ENCODE measurements at places on chromosomes 12 and 14. TPM values are rescaled to one million over a fixed set of nuclear protein-coding genes. Genes with fewer than 3 reads are reported as not detected.

DNA sequence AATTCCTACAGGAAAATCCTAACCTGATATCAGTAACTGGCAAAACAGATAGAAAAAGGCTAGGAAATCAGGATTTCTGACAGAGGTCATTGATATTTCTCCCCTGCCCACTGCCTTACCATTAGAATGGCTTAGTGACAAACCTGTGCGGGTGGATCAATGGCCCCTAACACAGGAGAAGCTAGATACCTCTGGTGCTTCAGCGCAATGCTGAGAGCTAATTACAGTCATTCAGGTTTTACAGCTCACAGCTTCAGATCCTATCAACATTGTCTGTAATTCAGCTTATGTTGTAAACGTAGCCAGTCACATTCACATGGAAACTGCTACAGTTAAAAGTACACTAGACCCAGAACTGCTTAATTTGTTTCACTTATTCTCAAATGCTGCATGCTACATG, 17.4 kb upstream of the SLC10A1 start:
- no peaks in the 10 kb centered on the region for H3K27me3 ChIP-seq
- no peak overlapping the region for H3K27ac ChIP-seq
- H3K4me1 ChIP-seq = no peaks in the 10 kb centered on the region

GRCh38 chr14:71753976-71754375, 178.3 kb upstream of the RGS6 start:
- no peaks in the 10 kb centered on the region for H3K27me3 ChIP-seq
- H3K4me1 ChIP-seq = no peaks in the 10 kb centered on the region
- no peaks in the 10 kb centered on the region for H3K36me3 ChIP-seq
- no peak overlapping the region for H3K4me3 ChIP-seq
- no peak overlapping the region for H3K27ac ChIP-seq
- no peak for DNase-seq

- no peaks in the 10 kb centered on the region for H3K36me3 ChIP-seq
- H3K4me1 ChIP-seq = no peaks in the 10 kb centered on the region
- H3K4me3 ChIP-seq = no peak overlapping the region
These were observed 91.5 kb downstream of the ARF6 start for GRCh38 chr14:49984424-49984823.

Gene PAX9
- 5.5 TPM for total RNA-seq

- no peak for DNase-seq
- peaks cover 84% of the 10 kb centered on the region for H3K36me3 ChIP-seq
- no peak overlapping the region for H3K27ac ChIP-seq
- H3K4me3 ChIP-seq = no peak overlapping the region
- H3K4me1 ChIP-seq = peaks cover under 1% of the 10 kb centered on the region
These were observed 15.5 kb downstream of the COX14 start for GRCh38 chr12:50127546-50127945.

Gene ARHGEF25
- 0.83 TPM for total RNA-seq

DNA sequence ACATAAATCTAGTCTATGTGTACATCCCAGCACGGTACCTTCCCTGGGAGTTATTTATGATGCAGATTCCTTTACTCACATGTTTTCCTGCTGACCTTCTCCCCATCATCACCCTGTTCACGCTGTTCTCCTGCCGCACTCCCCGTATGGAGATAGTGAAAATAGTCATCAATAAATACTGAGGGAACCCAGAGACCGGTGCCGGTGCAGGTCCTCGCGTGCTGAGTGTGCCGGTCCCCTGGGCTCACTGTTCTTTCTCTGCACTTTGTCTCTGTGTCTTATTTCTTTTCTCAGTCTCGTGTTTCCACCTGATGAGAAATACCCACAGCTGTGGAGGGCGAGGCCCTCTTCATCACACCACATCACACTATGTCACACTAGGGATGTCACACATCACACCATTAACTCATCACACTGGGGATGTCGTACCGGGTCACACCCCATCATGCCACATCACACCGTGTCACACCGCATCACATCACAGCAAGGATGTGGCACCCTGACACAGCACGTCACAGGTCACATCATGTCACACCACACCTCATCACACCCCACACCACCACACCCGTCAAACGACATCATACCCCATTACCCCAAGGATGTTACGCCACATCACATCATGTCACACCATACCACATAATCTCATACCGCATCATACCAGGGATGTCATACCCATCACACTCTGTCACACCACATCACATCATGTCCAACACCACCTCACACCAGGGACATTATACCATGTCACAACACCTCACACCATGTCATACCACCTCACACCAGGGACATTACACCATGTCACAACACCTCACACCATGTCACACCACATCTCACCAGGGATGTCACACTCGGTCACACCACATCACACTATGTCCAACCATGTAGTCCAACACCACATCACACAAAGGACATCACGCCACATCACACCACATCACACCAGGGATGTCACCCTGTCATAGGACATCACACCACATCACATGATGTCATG, 207.0 kb downstream of the TMEM121 start:
- no peak overlapping the region for H3K4me3 ChIP-seq
- no peak for DNase-seq
- H3K4me1 ChIP-seq = no peaks in the 10 kb centered on the region
- peaks cover 12% of the 10 kb centered on the region for H3K36me3 ChIP-seq
- no peak overlapping the region for H3K27ac ChIP-seq

DNA sequence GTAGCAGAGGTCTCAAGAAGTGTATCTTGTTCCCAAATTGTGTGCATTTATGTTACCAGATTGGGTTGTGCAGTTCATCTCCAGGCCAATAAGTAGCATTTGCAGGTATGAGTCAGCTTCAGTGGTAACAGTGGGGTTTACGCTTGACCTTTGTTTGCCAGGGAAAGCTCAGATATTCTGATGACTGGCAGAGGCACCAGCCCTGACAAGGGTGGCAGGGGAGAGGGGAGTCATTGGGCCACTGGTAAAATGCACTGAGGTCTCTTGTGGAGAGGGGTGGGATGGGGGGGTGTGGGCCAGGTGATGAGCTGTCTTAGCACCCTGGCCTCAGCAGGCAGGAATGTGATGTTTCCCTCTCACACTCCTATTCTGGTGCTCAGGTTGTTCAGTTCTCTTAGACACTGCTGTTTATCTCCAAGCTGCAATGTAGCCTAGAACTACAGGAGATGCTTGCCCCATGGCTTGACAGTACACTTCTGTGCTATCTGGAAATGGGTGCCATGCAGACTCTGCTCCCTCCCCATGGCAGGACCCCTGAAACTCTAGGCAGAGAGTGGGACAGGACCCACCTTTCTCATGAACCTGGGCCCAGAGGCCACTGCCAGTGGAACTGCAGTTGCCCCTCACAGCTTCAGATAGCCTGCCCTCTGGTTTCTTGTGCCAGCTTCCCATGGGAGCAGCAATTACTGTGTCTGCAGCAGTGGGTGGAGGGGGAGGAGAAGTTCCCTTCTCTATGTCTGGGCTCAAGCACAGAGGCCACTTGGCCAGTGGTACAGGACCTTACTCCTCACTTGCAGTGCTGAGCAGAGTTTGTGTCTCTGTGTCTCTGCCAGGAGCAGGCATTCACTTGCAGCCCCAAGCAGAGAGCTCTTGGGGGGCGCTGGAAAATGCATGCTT, 31.9 kb downstream of the USP15 start:
- H3K36me3 ChIP-seq = peaks cover 24% of the 10 kb centered on the region
- DNase-seq = peak; percentile 64
- no peaks in the 10 kb centered on the region for H3K27me3 ChIP-seq
- no peak overlapping the region for H3K27ac ChIP-seq

- no peaks in the 10 kb centered on the region for H3K36me3 ChIP-seq
- no peak for DNase-seq
- no peaks in the 10 kb centered on the region for H3K27me3 ChIP-seq
These were observed 284.6 kb upstream of the SEL1L start for GRCh38 chr14:81818271-81818670.

GRCh38 chr12:111446631-111447570, 41.2 kb downstream of the SH2B3 start:
- H3K4me1 ChIP-seq = peaks cover 24% of the 10 kb centered on the region
- H3K36me3 ChIP-seq = peaks cover 76% of the 10 kb centered on the region
- DNase-seq = no peak
- no peaks in the 10 kb centered on the region for H3K27me3 ChIP-seq
- no peak overlapping the region for H3K4me3 ChIP-seq
- peak overlapping the region; percentile 49 for H3K27ac ChIP-seq

- H3K27me3 ChIP-seq = no peaks in the 10 kb centered on the region
- peaks cover 48% of the 10 kb centered on the region for H3K36me3 ChIP-seq
- H3K4me1 ChIP-seq = peaks cover 8% of the 10 kb centered on the region
- no peak for DNase-seq
These were observed 66.5 kb downstream of the PPP2R5C start for GRCh38 chr14:101828046-101828445.

- H3K27me3 ChIP-seq = no peaks in the 10 kb centered on the region
- peaks cover 17% of the 10 kb centered on the region for H3K4me1 ChIP-seq
- H3K4me3 ChIP-seq = no peak overlapping the region
- no peak for DNase-seq
These were observed 67.3 kb downstream of the VCPKMT start for GRCh38 chr14:50049093-50049492.

Gene VRTN
- not detected for total RNA-seq

DNA sequence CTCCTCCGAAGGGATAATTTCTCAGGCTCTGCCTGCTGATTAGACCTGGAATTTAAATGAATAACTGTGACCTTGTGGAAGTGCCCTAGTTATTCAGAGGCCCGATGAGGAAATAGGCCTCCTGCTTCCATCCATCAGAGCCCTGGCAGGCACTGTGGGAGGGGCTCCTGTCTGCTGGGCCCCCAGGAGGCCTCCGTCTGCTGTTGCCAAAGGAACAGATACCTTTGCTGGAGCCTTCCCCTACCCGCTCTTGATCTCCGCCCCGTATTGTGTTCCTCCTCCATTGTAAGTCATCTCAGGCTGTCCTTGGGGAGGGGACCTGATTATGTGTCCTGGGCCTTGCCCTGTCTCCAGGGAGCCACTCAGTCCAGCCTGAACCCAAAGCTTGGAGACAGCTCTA, 112.3 kb downstream of the NRXN3 start:
- DNase-seq = no peak
- H3K27me3 ChIP-seq = peaks cover 41% of the 10 kb centered on the region
- no peaks in the 10 kb centered on the region for H3K4me1 ChIP-seq
- no peaks in the 10 kb centered on the region for H3K36me3 ChIP-seq

DNA sequence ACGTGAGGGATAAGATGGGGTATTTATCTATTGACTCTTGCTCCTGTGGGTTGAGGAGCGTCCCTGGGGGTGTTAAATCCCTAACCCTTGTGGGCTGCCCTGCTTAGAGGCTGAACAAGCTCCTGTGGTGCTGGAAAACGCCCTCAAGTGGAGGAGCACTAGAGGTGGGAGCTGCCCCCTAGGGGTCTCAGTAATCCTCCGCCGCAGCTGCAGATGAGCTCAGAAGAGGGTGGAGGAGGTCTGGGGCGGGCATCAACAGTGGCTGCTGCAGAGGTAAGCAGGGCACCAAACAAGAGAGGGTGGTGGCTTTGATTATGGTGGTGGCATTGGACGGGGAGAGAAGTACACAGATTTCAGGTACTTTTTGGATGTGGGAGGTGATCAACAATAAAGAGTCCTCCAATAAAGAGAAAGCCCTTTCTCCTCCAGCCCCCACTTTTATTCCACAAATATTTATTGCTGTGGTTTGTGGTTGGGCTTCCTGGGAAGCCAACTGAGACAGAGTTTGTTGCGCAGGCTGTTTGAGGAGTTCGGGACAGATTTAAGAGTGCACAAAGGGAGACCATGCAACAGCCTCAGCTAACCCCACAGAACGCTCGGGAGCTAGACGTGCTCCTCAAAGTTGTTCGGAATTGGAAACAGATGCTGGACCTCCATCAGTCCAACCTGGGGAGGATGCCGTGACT, 179.9 kb downstream of the ADCK1 start:
- peak overlapping the region; percentile 13 for H3K4me3 ChIP-seq
- H3K27ac ChIP-seq = no peak overlapping the region
- no peaks in the 10 kb centered on the region for H3K4me1 ChIP-seq
- no peaks in the 10 kb centered on the region for H3K27me3 ChIP-seq
- no peaks in the 10 kb centered on the region for H3K36me3 ChIP-seq

DNA sequence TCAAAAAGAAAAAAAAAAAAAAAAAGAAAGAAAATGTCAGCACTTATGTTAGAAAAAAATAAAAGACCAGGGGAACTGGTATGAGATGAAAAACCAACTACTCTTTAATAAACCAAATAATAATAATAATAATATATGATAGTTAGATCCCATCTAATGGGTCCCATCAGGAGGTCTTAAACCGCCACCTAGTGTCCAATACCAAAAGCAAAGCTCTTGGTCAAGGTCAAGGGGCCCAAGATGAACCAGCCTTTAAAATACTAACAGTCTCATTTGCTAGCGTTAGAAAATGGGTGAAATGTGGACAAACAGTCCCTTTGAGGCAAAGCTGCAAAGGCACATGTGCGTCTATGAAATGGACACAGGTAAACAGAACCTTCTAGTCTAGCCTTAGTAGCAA, 12.3 kb downstream of the BRAP start:
- H3K27ac ChIP-seq = no peak overlapping the region
- no peak overlapping the region for H3K4me3 ChIP-seq
- H3K4me1 ChIP-seq = no peaks in the 10 kb centered on the region
- H3K27me3 ChIP-seq = no peaks in the 10 kb centered on the region
- peaks cover 96% of the 10 kb centered on the region for H3K36me3 ChIP-seq

- peaks cover under 1% of the 10 kb centered on the region for H3K36me3 ChIP-seq
- no peak overlapping the region for H3K27ac ChIP-seq
- no peaks in the 10 kb centered on the region for H3K27me3 ChIP-seq
- no peaks in the 10 kb centered on the region for H3K4me1 ChIP-seq
- no peak overlapping the region for H3K4me3 ChIP-seq
These were observed 9.8 kb upstream of the EML5 start for GRCh38 chr14:88802596-88802995.

DNA sequence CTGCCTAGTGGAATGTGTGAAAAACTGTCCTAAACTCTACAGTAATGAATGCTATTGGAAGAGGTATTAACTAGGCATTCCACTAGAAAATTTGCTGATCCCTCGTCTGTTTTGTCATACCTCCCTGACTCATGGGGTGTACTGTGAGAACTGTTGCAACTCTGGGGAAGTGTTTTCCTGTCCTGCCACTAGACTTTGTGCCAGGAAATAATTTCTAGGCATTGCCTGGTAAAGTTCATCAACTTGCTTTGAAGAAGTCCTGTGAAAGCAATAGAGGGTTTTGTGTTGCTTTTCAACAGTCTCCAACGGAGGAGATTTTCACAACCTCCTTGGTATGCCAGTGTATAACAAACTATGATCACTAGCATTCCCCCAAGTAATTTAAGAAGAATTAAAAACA, 139.9 kb downstream of the AKAP6 start:
- H3K27ac ChIP-seq = peak overlapping the region; percentile 76
- H3K4me3 ChIP-seq = no peak overlapping the region
- DNase-seq = peak; percentile 90
- peaks cover 13% of the 10 kb centered on the region for H3K36me3 ChIP-seq

DNA sequence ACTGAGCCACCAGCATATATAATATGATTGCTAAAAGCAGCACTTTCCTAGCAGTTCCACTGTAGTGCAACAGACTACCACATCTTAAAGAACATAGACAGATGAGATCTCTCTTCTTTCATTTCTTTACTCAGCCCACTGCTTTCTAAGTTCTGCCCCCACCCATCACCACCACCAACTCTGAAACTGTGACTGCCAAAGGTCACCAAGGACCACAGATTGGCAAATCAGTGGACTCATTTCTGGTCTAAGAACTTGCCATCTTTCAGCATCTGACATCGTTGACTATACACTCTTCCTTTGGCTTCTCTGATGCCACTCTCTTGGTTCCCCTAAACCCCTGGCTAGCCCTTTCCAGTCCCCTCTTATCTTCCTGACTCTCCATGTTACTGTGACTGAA, 38.4 kb downstream of the IFNG start:
- no peak overlapping the region for H3K4me3 ChIP-seq
- no peaks in the 10 kb centered on the region for H3K4me1 ChIP-seq
- H3K27me3 ChIP-seq = no peaks in the 10 kb centered on the region
- no peak for DNase-seq
